ENCODE measurements at places on chromosomes 1 and 21. TPM values are rescaled to one million over a fixed set of nuclear protein-coding genes. Genes with fewer than 3 reads are reported as not detected.

KCNJ6 gene
- not detected for total RNA-seq

SELP gene
- total RNA-seq = 0.78 TPM

DNA sequence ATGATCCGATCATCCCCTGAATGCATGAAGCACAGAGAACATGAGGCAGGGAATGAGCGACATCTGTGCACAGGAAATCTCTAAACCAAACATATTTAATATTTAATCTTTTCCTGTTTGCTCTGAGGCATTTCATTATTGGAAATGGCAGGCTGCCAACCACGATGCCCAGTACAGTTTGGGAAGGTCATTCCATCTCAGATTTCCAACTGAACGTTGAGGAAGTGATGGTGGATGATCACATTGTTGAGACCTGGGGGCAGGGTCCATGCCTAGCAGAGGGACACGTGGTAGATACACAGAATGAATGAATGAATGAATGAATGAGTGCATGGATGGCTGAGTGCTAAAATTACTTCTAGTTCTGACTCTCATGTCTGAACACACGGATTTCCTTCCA is 15.9 kb upstream of the FASLG start:
- DNase-seq = no peak

DNA sequence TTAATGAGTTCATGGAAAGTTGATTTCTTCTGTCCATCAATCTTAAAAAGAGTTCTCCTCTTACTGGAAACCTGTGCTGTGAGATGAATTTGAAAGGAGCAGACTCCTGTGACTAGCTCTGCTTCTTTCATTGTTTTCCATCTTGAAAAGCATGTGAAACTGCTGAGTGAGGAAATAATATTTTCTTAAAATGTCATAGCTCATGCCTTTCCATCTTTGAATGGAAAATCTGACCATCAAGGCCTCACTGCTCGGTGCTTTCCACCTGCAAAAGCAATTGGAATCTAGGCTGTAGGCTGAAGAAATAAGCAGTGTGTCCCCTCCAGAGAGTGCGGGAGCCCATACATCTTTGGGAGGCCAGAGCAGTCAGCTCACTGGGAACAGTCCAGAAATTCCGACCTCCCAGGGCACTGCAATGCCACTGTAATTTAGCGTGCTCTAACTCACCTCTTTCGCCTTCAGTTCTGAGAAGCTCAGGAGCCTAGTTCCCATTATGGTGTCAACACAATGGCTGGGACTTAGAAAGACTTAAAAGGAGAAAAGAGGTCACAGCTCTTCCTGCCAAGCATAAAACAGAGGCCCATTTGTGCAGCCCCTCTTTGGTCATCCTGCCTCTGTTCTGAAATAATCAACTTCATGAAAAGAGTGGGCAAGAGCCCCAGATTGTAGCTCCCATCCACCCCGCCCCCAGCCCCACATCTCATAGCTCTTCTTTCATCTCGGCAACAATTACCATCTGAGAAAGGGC is 50.4 kb upstream of the F3 start:
- no peak for DNase-seq

- DNase-seq = peak; percentile 93
Observed at GRCh38 chr1:24018611-24019580, 38.8 kb upstream of the SRSF10 start.

DNA sequence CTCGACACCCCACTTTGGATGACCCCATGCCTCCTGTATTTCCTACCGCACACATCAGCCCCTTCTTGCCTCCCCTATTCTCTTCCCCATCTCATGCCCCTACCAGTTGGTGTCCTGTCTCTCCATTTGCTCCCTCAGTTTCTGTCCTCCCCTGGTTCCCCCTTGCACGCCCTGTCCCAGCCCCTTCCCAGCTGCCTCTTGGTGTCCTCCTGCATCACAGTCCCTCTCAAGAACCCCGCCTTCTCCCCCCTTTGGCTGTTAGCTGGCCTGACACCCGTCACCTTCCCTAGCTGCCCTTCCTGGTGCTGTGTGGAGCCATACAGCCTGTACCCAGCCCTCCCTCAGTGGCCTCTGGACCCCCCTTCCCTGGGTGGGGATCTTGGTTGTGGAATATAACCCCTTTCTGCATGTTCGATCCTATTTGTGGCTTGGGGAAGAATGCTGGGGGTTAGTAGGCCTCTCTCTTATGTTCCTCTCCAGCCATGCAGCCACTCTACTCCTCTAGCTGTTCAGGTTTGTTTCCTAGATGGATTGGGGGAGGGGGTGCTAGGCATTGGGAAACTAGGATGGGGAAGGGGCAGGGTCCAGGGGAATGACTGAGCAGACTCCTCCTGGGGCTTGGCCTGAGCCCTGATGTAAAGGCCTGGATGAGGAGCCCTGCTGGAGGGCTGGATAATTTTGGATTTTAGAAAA is 41.4 kb upstream of the NFASC start:
- no peak for DNase-seq

GRCh38 chr1:65260851-65261473 is 48.4 kb upstream of the DNAJC6 start:
- no peak for DNase-seq

- no peak for DNase-seq
Observed at GRCh38 chr1:205345761-205346160, 11.0 kb downstream of the KLHDC8A start.

GRCh38 chr21:45644041-45644906 is 749 bp downstream of the PCBP3 start:
- DNase-seq = no peak
